Fibroblast of villous mesenchyme (primary cell): ENCODE measurements at places on chromosomes 12 and 14. TPM values are rescaled to one million over a fixed set of nuclear protein-coding genes. Genes with fewer than 3 reads are reported as not detected.

GRCh38 chr12:14892726-14893505 is 7.3 kb upstream of the MGP start:
- DNase-seq: peak; percentile 40

DNA sequence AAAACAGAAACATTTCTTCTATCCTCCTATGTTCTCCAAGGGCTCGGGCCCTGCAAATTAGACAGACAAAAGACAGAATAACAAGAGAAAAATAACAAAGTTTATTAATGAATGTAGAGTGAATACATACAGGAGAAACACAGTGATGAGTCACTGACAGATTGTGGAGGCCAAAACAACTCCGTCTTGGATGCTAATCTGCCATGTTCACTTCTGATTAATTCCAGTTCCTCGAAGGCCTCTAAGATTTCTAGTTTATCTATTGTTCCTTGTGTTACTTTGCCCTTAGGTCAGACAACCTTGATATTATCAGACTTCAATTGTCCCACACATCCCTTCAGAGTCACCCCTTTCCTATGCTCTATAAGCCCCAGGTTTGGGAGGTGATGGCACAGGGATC is 26.8 kb upstream of the NEDD1 start:
- DNase-seq: no peak

GRCh38 chr14:92397150-92397952 is 74.4 kb downstream of the SLC24A4 start:
- peak; percentile 17 for DNase-seq

DNA sequence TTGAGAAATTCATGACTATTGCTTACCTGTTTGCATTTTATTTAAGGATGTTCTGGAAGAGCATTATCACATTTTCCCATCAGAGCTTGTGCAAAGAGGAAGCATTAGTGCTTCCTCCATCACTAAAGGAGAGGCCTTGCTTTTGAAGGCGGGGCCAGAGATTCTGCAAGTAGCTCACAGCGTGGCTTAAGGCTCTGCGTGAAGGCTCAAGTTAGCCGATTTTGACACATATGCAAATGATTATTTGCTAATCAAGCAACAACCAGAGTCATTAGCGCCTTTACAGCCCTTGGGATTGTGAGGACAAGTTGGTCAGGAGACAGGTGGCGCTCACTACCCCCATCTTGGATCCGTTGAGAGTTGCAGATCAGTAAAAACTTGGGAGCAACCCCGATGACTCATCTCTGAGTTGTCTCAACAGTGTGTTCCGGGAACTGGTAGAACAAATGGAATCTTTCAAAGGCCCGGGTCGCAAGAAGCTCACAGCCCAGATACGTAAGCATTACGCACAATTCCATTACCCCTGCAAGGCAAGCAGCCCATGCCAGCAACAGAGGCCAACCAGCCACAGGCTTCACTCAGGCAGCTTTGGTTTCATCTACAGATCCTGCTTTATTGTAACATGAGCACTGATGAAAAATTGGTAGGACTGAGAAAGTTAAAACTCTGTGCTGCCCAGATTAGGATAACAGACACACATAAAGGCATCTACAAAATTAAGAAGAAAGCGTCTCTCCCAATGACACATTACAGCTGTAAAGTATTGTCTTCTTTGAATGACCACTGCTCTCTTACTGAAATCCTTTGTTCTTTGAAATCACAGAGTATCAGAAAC is 34.9 kb upstream of the SPTSSA start:
- DNase-seq: peak; percentile 100

RPL10L gene
- 0.43 TPM in 1 of 2 replicates, not detected in the other for total RNA-seq

SLC7A7 gene
- 3.9 and 5.5 TPM in 2 replicates for total RNA-seq

CISTR gene
- not detected in 2 replicates for total RNA-seq
